ENCODE measurements at places on chromosomes 5 and 9.

- no peak for DNase-seq
Observed at GRCh38 chr5:36406023-36406422, 104.3 kb upstream of the RANBP3L start.

DNA sequence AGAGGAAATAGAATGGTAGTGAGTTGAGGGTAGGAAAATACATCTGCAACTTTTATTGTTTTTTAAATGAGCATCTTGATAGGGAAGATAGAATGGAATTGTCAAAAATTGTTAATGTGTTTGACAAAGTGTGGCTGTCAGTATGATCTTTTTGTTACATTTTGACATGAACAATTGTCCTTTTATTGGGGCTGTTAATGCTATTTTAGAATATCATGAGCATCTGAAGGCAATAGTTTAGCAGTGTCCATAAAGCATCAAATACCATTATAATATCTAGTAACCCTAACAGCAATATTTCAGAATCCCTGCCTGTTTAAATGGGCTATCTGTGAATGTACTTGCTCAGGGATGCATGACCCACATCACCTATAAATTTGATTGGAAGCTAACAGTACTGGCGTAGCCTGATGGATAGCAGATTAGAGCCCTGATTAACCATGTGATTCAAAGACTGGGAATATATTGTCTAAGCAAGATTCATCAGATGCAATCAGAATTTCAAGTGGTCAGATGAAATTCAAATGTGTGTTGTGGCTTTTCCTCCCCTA is 37.8 kb downstream of the TLE4 start:
- DNase-seq, result peak; percentile 16

DNA sequence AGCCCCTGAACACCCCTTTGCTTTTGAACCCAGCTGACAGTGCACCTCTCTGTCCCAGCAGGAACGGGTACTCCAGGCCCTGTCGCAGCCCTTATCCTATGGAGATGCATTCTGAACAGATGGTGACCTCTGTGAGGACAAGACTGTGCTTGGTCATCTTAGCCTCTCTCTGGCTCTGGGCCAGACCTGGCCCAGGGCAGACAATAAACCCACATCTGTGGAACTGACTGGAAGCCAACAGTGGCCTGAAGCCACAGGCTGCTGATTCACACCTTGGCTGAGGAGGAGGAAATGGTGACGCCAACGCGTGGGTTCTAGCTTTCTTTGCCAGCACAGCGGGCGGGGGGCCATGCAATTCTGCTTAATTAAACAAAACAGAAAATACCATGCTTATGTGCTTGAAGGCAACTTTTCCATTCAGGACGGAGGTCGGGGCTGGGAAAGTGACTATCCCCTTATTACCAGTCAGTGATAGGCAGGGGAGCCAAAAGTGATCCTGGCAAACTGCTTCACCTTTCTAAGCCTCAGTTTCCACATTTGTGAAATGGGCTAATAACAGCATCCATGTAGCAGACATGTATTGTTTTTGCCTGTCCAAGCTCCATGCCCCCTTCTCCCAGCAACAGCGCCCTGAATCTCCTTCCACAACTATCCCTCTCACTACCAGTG is 10.8 kb downstream of the SH3PXD2B start:
- peak; percentile 74 for DNase-seq

- DNase-seq, result no peak
Observed at GRCh38 chr5:14114615-14115251, 28.4 kb upstream of the TRIO start.

DNA sequence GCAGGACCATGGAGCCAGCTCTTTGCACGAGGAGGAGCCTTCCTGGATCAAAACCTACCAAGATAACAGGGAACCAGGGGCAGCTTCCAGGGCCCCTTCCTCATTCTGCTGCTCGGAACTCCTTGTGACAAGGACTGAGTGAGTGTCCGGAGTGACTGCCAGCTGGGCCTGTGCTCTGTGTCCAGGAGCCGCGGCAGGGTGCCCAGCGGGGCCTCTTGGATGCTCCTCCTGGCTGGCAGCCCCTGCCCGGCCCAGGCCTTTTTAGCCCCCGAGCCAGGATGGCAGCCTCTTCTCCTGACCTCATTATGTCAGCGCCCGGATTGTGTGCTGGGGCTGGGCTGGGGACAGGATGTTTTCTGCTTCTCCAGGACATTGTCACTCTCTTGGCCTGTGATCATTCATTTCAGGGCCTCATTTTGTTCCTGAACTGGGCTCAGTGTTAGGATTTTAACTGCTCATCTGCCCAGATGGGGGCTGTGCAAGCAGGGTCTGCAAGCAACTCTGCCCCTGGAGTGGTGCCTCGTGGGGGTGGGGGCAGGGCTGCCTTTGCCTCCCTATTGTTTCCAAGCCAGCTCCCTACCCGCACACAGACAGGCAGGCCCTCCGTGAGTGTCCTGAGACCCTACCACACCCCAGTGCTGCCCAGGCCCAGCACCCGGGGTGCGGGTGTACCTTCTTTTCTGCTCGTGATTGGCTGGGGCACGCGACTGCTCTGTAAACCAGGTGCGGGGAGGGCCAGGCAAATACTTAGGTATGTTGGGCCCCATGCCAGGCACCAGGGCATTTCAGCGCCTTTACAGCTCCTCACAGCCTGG is 161.6 kb downstream of the COL23A1 start:
- DNase-seq, result no peak

DNA sequence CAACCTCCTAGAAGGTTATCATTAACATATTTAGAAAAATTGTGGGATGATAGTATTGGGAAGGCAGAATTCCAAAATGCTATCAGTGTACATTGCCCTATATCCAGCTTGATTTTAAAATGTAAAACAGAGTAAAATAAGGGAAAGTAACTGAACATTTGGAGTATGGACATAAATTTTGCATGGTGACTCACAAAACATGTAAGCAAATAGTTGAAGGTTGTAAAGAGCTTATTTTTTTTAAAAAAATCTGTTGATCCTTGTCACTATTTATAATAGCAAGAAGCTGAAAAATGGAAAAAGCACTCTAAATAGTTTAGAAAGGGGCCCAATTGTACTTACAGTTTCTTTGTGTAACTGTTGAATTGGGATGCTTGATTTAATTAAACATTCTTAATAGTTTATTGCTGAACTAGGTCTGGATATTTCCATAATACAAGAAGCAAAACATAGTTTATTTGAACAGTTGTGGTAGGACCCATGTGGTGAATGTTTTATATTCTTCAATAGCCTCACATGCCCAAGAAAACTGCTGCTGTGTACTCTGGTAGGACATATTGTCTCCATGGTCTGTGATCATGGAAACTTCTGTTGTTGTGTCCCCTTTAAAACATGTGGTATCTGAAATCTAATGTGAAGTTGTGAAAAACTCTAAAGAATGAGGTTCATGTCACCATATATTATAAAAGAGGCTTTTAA is 82.4 kb downstream of the NNT start:
- no peak for DNase-seq

GRCh38 chr5:40401284-40402006 is 278.3 kb upstream of the PTGER4 start:
- no peak for DNase-seq

GRCh38 chr5:149453618-149454415 is 74.7 kb upstream of the IL17B start:
- no peak for DNase-seq

DNA sequence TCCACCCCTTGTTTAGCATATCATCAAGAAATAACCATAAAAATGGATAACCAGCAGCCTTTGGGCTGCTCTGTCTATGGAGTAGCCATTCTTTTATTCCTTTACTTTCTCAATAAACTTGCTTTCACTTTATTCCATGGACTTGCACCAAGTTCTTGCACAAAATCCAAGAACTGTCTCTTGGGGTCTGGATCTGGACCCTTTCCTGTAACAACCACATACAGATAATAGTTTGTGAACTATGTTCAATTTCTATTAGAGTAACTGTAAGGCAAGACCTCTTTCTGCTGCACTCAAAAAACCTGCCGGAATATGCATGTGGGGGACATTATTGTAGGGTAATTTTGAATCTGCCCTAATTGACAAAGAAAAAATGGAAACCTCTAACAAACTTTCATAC is 66.9 kb upstream of the TMEM215 start:
- no peak for DNase-seq

DNA sequence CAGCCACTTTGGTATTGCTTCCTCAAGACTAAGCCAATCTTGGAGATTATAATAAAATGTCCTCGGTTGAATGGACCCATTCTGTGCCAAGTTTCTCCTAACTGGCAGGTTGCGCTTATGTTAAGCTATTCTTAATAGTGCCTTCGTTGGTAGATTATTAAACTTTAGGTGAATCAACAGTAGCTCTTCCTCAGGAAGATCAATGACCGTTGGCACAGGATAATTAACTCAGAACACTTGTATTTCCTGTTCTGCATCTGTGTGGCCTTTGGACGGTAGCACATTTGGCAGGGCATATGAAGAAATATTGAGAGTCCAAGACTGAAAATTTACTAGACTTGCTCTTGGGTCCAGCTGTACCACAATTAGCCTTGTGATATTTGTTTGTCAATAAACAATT is 402.9 kb downstream of the MLLT3 start:
- no peak for DNase-seq

- no peak for DNase-seq
Observed at GRCh38 chr9:128190013-128190412, 1.4 kb downstream of the CIZ1 start.

DNA sequence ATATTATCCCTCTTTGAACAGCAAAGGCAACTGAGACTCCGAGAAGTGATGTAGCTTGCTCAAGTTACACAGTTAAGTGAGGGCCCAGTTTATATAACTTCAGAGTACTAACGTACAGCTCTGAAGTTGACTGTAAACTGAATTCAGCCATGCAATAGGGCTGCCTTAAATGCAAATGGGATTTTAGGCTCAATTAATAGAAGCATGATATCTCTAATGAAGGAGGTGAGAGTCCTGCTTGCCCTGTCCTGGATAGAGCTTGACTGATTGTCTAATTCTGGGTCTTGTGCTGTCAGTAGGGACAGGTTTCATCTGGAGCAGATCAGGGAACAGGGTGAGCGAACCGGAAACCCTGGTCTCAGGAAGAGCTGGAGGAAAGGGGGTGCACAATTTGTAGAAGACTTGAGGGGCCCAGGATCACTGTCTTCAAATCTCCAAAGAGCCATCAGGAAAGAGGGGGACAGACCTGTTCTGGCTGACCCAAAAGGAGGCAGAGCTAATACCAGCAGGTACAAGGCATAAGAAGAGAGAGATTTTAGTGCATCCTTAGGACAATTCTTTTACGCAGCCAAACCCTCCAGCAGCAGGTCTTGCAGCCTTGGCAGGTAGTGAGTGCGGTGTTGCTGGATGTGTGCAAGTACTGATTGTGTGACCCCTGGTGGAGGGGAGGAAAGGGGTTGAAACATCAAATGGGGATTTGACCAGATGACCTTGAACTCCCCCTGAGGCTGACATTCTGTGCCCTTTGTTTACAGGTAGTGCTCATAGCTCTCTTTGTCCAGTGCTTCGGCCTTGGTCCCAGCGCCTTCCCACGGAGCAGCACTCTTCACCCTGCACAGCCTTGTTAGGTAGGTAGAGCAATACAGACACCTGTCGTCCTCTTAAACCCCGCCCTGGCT is 13.0 kb downstream of the GSN start:
- DNase-seq, result no peak

DNA sequence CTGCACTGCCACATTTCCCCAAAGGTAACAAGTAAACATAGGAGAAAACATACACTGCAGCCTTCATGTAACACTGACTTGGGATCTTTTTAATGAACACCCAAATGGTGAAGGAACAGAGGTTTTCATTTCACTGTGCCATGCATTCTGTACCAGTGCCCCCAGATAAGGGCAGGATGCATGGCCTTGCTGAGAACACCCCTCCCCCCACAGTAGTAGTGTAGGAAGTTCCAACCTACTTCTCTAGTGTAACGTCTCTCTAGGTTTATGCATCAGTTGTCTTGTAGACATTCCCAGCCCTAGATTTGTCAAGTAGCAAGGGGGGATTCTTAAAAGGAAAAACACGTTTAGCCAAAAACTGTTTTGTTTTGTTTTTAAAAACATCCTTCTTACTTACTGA is 29.9 kb downstream of the MAP3K1 start:
- no peak for DNase-seq

- DNase-seq, result no peak
Observed at GRCh38 chr5:151496041-151496484, 48.7 kb downstream of the SLC36A1 start.

DNA sequence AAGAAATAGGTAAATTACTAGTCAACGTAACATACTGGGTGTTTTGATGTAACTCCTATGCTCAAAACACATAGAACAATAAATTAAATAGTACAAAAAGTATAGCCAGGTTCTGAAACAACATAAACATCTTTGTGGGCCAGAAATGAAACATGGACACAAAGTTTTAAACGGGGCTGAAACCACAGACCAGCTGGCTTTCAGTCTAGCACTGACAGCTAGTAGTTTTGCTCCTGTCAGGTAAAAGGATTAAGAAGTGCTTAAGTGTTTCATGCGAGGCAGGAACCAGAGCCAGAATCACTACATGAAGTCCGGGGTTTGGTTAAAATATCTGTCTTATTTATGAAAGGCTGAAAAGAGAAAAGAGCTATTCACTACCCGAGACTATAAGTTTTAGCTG is 19.5 kb downstream of the DCAF10 start:
- no peak for DNase-seq

DNA sequence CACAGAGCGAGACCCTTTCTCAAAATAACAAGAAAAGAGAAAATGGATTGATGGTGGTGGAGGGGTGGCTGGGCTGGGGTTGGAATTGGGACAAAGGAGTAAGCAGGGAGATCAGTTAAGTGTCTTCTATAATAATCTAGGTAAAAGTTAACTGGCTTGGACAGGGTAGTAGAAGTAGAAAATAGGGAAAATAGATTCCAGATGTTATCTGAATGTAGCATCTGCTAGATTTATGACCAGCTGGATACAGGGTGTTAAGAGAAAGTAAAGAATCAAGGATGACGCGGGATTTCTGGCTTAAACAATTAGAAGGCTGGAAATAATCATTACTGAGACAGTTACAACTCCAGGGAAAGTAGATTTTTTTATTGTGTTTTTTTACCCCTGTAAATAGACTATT is 13.0 kb downstream of the PPP6C start:
- no peak for DNase-seq

GRCh38 chr5:14741131-14741530 is 76.6 kb downstream of the OTULIN start:
- no peak for DNase-seq

DNA sequence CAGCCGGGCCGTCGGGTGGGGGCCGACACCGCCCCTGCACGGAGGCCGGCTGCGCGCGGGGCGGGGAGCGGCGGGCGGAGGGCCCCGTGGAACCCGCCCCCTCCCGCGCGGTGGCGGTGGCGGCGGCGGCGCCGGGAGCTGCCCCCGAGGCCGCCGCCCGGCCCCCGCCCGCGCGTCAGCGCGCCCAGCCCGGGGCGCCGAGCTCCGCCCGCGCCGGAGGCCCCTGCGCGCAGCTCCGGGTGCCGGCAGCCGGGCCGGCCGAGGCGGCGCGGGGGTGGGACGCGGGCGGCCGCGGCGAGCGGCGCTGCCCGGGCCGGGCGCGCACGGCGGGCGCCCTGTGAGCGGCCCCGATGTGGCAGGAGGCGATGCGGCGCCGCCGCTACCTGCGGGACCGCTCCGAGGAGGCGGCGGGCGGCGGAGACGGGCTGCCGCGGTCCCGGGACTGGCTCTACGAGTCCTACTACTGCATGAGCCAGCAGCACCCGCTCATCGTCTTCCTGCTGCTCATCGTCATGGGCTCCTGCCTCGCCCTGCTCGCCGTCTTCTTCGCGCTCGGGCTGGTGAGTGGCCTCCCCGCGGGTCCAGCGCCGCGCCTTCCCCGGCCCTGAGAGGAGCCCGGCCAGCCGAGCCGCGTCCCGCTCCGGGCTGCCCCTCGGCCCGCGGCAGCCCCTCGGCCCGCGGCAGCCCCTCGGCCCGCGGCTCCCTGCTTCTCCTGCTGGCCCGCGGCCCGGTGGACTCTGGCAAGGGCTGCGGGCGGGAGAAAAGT is at the start of gene ADCY2:
Gene ADCY2 (plus strand): TSS at position 192 of the 766 bp plus-strand sequence. CDS start 159 bp downstream, at position 351.
- no peak for DNase-seq

GRCh38 chr5:125367702-125368101 is 621.3 kb upstream of the ZNF608 start:
- no peak for DNase-seq
